AG09319 (cell line): ENCODE measurements at places on chromosomes 16 and 17.

DNA sequence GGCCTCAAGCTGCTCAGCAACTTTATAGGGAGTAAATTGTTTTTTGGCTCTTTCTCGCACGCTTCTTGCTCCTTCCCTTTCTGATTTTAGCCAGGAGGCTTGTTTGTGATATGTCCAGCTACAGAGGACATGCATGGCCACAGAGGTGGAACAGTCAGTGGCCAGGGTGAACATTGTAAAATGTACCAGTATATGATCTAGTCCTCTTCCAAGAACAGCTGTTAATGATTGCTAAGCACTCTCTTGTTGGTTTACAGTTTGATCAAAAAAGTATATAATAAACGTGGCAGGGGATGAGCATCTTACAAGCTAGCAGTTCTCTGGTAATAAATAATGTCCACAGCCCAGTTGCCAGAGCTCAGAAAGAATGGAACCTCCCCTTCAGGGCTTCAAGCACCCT, 461.7 kb upstream of the DYNLRB2 start:
- DNase-seq, result no peak

GRCh38 chr16:65745-66144, 6.7 kb downstream of the RHBDF1 start:
- no peak for DNase-seq

DNA sequence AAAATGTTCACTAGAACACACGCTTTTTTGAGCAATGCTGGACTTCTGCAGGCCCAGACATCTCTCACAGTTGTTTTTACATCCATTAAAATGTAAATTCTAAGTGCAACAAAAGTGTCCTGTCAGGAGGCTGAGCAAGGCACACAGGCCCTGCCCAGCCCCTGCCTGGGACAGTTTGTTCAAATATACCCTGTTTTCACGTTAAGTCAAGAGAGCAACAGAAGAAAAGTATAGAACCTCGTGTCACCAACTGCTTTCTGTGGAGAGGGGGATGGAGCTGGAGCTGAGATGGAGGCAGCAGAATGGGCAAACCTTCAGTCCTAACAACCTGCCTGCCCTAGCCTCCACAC, 4.3 kb upstream of the HOXB2 start:
- no peak for DNase-seq

DNA sequence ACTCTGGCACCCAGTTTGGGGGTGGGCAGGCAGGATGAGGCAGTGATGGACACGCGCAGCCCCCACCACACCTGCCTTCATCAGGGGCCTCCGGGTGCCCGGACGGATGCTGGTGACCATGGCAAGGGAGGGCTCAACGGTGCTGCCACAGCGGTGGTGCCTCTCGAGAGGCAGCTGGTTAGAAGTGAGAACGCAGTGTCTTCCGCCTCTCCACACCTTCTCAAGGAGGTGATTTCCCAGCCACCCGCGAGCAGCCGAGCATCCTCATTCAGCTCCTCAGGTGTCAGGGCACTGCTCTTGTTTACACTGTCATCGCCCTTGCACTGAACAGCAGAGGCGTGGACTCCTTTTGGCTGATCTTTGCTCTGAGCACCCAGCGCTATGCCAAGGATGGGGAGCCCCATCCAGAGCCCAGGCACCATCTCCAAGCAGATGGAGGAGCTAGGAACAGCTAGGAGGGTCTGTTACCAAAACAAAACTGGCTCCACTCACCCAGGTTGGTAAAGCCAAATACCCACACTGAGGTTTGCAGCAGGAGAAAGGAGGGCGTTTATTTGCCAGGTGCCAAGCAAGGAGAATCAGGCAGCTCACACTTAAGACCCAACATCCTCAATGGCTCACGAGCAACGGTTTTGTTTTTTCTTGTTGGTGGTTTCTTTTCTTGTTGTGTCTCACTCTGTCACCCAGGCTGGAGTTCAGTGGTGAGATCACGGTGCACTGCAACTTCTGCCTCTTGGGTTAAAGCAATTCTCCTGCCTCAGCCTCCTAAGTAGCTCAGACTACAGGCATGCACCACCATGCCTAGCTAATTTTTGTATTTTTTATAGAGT, 174.3 kb upstream of the TNRC6C start:
- DNase-seq, result no peak

- DNase-seq, result no peak
Measured at GRCh38 chr16:66277311-66278070, 89.0 kb upstream of the CDH5 start.

DNA sequence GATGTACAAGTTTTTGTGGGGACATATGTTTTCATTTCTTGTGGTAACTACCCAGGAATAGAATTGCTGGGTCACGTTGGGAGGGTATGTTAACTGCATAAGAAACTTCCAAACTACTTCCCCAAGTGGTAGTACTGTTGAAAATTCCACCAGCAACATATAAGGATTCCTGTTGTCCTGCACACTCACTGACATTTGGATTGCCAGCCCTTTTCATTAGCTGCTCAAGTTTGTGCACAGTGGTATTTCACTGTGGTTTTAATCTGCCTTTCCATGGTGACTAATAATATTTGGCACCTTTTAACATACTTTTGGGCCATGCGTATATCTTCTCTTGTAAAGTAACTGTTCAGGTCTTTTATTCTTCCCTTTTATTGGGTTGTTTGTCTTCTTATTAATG, 103.3 kb downstream of the GNAO1 start:
- DNase-seq, result peak; percentile 15

DNA sequence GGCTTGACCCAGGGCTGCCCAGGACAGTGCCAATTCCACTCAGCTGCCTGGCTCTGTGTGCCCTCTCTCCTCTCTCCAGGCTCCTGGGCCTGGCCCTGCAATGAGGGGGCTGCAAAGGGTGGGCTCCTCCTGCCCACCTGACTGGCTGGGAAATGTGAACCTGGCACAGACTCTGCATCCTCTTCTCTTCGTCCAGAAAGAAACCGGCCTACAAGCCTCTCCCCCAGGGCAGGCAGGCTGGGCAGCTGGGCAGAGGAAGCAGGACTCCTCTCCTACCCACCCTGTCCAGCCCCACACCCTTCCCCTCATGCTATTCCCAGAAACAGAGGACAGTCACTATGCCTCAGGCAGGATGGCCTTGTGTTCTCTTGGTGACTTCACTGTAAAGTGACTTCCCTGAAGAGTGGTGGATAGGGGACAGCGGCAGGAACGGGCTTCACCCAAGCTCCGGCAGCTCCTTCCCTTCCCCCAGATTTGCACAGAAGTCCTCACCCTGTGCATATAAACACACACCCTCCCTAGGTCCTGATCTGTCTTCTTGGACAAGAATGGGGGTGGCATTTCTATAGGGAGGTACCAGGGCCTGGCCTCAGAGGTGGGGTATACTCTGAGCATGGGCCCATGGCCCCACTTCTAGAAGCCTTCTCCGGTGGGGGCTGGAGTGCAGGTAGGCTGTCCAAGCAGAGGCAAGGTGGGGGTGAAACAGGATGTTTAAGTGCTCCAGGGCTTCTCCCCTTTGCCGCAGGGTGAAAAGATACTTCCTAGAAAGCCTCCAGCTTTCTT, 4.9 kb upstream of the STAT5A start:
- DNase-seq, result no peak

- DNase-seq, result no peak
Measured at GRCh38 chr16:74626741-74627416, 20.0 kb upstream of the GLG1 start.

- DNase-seq, result no peak
Measured at GRCh38 chr16:73710526-73710925, 586.1 kb upstream of the PSMD7 start.

- DNase-seq, result peak; percentile 8
Measured at GRCh38 chr16:8571061-8571596, 19.2 kb downstream of the TMEM114 start.

DNA sequence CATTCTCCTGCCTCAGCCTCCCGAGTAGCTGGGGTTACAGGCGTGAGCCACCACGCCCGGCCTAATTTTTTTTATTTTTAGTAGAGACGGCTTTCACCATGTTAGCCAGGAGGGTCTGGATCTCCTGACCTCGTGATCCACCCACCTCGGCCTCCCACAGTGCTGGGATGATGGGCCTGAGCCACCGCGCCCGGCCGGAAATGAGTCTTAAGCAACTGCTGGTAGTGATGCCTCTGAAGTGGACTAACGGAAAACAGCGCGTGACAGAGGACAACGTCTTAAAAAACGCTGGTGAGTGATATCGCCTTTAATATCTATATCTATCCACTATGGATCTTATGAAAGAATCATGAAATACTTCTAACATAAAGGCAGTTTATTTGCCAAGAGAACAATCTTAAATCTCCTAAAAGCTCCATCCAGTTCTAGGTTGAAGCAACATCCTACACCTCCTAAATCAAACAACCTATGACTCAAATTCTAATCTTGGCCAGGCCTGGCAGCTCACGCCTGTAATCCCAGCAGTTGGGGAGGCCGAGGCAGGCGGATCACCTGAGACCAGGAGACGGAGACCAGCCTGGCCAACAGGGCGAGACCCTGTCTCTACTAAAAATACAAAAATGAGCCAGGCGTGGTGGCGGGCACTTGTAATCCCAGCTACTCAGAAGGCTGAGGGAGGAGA, 69.8 kb downstream of the NXN start:
- no peak for DNase-seq

DNA sequence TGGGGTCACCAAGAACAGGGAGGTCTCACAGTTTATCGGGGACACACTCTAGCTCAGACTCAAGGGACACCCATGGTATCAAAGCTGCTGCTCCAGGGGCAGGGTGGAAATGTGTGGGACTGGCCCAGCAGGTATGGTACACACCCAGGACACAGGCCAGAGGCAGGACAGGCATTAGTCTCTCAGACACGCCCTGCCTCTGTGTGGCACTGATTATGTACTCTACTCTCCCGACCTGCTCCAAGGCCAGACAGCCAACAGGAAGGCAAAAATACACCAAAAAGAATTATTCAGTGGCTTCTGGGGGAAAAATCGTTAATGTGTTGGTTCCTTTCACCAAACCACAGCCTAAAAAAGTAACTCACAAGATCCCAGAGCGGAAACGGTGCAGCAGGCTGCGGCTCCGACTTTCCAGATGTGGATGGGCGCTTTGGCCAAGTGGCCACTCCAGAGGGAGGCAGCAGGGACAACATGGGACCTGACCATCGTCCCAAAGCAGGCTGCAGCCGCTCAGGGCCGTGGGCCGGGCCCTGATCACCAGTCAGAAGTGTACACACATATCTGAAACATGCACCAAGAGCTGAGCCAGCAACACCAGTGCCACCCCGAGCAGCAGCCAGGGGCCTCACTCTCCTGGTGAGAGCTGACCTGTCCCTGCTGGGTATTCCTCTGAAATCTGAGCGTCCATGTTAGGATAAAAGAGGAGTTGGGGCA, 1.0 kb upstream of the SIRT7 start:
- no peak for DNase-seq

DNA sequence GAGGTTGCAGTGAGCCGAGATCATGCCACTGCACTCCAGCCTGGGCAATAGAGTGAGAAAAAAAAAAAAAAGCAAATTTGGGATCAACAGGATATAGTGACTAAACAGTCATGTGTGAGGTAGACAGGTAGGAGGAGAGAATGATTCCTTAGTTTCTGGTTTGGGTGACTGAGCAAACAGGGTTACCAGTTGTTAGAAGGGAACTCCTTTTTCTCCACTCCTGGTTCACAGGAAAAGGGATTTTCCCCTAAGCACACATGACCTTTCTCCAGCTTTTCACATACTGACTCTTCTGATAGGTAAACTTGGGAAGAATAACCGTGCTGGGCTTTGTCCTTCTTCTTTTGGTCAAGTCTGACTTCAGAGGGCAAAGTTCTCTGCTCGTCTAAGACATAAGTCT, 17.3 kb upstream of the WSCD1 start:
- DNase-seq, result no peak

- no peak for DNase-seq
Measured at GRCh38 chr17:72124438-72124775, 3.6 kb downstream of the SOX9 start.

GRCh38 chr16:28168991-28169554, 42.7 kb downstream of the XPO6 start:
- DNase-seq, result no peak

DNA sequence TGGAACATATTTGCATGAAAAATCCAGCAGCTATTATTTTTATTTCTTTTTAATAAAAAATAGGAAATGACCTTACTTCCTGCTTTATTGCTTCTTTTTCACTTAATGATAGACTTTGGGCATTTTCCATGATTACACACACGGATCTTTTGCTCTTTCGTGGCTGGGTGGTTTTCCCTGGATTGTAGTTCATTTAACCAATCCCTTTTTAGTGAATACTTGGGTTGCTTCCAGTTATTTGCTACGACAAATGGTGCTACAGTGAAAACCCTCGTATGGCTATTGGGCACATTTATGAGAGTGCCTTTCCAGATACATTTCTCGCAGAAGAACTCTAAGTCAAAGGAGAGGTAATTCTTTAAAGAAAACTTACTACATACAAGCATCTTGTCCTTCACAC, 38.6 kb downstream of the FOXL1 start:
- no peak for DNase-seq

DNA sequence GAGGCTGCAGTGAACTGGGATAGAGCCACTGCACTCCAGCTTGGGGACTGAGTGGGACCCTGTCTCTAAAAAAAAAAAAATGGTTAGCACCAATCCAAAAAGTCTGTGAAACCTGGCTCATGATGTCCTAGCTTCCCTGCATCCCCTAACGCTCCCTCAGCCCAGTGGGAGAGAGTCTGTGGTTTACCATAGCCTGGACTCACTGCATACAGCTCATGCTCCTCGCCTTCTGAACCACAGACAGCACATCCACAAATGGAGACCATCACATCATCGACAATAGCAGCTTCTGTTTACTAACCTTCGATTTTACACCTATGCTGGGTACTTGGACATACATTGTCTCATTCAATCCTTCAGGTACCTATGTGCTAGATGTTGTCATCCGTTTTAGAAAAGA, 43.6 kb downstream of the NLRC5 start:
- DNase-seq, result no peak

GRCh38 chr16:1965396-1966001, 873 bp upstream of the RPS2 start:
- no peak for DNase-seq

GRCh38 chr17:36667922-36668321, 66.5 kb downstream of the MRM1 start:
- DNase-seq, result no peak

DNA sequence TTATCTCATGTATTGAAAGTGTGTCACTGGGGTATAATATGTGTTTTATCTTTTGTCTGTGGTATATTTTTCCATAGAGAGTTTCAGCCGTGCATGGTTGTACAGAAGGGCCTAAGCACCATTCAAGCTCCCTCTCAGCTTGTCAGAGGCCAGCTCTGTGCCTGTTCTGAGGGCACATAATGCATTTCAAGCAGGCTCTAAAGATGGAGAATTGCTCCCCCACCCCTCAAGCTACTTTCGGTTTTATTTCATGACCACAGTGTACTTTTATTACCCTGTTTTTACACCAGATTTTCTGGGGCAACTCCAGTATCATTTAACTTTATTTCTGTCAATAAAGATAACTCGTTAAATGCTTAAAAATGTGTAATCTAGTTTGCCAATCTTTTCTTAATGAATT, 131.7 kb downstream of the SHISA6 start:
- DNase-seq, result no peak
